ENCODE measurements at places on chromosomes 6 and 20.

DNA sequence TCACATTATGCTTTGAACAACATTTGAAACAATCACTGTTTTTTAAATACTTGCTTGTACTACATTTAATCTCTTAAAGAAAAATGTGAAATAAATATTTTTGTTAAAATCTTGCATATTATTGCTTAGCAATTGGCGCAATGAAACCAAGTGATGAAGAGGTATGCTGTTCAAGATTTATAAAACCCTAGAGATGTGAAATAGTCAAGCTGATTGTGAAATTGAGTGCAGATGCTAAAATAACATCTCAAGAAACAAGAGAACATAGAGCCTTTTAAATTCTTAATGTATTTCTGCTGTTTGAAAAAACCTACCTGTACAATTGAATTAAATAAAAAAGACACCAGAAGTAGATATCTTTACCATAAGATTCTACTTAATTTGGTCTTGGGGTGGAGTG lies 179.2 kb upstream of the MCHR2 start:
- DNase-seq, result no peak

DNA sequence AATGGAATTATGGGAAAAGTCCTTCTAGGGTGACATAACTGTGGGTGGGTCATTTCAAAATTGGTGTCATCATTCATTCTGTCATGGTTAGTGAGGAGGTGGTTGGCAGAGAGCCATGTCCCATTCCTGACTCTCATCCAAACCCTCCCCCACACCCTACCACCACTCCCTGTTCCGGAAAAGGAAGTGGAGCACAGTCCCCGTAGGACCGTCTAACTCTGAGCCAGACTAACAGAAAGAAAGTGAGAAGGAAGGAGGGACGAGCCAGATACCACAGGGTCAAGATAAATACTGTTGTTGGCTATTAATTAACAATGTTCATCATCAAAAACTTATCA lies 4.8 kb downstream of the TRIM10 start:
- DNase-seq, result no peak

DNA sequence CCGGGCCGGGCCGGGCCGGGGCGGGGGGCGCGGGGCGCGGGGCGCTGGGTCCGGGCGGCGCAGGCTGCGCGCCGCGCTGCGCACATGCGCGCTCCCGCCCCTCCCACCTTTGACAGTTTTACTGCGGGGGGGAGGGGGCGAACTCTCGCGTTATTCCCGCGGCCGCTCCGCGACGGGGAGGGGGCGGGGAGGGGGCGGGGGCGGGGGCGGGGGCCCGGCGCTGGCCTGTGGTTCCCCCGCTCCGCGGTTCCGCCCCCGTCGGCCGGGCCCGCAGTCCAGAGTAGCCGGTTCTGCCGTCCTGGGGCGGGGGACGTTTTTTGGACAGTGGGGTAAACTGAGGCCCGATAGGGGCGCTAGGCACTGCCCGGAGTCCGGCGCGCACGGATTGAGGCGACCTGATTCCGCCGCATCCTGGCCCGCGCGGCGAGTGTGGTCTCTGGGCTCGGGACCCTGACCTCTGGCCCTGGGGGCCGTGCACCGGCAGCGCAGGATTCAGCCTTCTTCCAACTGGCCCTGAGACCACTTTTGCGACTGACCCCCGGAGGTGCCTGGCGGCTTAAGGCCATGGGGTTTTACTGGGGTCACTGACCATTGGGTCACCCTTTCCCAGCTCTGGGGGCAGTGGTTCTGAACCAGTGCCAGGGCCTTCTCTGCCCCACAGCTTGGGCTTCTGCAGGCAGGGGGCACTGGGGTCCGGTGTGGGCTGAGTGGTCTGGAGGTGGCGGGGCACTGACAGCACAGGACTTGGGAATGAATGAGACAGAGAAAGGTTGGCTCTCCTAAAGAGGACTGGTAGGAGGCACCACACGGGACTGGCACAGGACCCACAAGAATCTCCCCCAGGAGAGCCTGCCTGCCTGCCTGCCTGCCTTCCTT lies at the start of gene ZNF512B:
TSS of gene ZNF512B (minus strand) at position 93 of the 876 bp plus-strand sequence. CDS start 1,980 bp downstream, outside the sequence.
- peak; percentile 28 for DNase-seq

GRCh38 chr6:85347812-85348211 lies 102.1 kb upstream of the NT5E start:
- DNase-seq, result no peak

GRCh38 chr6:36643977-36644376 lies 34.5 kb upstream of the CDKN1A start:
- no peak for DNase-seq

DNA sequence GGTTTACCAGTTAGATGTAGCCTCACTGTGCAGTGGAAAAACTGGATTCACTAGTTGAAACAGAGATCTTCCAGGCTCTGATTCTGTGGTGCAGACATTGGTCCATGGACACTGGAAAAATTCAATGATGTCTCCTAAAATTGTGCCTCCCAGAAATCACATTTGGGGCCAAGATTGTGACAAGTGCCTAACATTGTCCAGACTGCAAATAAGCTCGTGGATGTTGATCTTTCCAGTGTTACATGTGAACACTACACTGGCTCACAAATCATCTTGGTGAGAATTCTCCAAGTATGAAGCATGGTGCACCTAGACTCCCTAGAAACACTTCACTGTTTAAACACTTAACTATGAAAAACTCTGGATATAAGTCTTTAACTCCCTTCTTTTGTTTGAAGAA lies 140.4 kb downstream of the HAO1 start:
- DNase-seq, result no peak

- no peak for DNase-seq
Observed at GRCh38 chr6:116945809-116946208, 68.8 kb downstream of the RFX6 start.

DNA sequence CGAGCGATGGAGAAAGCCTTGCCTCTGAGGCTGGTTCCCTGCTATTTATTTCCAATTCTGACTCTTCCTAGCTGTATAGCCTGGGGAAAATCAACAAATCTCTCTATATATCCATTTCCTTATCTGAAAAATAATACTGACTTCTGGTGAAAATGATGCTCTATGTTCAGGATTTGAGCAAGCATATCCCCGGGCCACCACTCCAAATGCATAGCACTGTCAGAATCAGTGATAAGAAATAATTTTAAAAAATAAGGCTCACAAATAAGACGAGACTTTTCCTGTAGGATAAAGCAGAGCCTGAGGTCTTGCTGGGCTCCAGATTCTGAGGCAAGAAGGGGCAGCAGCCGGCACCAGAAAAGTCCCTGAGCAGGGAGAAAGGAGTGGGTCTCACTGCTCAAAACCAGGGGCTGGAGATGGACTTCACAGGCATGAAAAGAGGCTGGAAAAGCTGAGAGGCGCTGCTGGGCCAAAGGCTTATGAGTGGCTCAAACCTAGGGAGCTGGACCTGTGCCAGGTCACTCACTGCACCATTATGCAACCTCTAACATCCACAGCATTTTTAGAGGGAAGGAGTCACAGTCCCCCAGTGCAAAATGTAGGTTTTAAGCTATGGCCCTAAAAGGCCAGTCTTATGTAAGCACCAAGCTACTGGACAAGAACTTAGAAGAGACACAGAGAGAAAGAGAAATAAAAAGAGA lies 48.1 kb upstream of the SLC17A4 start:
- DNase-seq, result no peak

- DNase-seq, result no peak
Observed at GRCh38 chr20:58709703-58710039, 17.1 kb downstream of the NPEPL1 start.

DNA sequence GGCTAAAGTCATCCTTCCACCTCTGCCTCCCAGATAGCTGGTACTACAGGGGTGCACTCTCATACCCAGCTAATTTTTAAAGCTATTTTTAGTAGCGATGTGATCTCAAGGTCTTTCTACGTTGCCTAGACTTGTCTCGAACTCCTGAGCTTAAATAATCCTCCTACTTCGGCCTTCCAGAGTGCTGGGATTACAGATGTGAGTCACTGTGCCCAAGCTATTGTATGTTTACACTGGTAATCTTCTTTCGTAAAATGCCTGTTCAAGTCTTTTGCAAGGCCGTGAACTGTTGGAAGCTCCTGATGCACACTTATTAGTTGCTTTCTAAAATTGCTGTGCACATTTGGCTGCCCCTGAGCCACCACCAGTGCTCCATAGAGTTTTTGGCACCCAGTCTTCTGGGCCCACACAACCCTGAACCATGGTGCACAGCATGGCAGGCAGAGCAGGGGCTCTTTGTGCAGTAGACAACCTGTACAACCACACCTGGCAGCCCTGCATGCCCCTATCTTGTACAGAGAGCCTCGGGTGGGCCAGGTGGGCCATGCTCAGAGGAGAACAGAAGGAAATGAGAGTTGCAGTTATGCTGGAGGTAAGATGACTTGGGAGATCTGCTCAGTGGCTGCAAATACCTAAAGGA lies 33.3 kb downstream of the PDRG1 start:
- no peak for DNase-seq

DNA sequence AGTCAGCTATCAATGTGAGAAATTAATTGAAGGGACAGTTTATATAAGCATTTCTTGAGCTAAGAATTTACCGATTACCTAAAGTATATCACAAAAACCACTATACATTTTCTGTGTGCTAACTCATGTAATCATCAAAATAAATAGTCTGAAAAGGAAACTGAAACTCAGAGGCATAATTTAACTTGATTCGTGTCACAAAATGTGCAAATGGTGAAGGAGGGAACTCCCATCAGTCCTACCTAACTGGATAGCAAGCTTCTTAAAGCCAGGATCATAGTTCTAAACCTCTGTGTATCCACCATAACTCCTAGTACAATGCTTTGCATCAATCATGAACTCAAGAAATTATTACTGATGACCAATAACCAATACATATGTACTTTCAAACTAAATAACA lies 91.0 kb downstream of the ASCC3 start:
- no peak for DNase-seq

- peak; percentile 21 for DNase-seq
Observed at GRCh38 chr6:146598772-146599405, at the start of gene ADGB. Gene ADGB (plus strand): TSS chr6:146598972. CDS start chr6:146599041, 69 bp downstream.

DNA sequence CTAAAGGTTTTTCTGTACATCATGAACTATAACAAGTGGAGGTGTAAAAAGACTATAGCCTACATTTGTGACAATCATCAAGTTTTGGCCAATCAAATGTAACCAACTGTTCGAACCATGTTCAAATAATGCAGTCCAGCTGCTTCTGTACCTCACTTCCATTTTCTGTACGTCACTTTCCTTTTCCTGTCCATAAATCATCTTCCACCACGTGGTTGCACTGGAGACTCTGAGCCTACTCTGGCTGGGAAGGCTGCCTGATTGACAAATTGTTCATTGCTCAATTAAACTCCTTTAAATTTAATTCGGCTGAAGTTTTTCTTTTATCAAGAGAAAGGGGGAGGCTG lies 270.4 kb upstream of the JARID2 start:
- DNase-seq, result no peak

GRCh38 chr6:140744659-140745320 lies 1370.3 kb upstream of the CITED2 start:
- no peak for DNase-seq

DNA sequence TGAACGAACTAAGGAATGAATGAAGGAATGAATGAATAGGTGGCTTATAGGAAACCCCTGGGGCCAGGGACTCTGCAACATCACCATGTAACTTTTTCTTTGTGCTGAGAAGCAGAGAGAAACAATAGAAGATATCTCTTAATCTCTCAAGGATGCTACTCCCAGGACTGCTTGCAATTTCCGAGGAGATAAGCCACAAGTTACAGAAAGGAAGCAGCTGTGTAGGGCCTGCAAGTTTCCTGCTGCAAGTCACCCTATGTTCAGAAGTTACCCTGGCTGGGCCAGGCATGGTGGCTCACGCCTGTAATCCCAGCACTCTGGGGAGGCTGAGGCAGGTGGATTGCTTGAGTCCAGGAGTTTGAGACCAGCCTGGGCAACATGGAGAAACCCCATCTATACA lies 7.3 kb upstream of the MAVS start:
- DNase-seq, result no peak

DNA sequence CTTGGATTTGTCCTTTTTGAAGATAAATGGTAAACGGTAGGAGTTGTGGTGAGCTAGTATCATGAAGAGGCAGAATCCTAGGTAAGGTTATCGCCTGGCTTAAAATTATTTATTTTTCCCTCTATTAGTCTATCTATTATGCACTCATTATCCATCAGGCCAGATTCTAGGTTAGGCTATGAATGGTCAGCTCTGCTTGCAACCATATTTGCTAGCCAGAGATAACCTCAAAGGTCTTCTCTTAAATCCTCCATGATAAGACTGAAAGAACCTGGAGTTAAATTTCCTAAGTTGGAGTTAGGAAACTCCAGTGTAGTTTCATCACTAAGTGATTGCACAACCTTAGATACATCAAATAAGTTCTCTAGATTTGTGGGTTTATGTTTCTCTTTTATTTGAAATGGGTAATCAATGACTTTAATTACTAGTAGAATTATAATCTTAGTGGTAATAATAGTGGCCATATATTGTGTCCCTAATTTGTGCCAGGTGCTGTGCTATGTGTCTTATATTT lies 302.1 kb upstream of the RUNX2 start:
- DNase-seq, result no peak

- no peak for DNase-seq
Observed at GRCh38 chr6:142401838-142402237, 100.0 kb downstream of the ADGRG6 start.

DNA sequence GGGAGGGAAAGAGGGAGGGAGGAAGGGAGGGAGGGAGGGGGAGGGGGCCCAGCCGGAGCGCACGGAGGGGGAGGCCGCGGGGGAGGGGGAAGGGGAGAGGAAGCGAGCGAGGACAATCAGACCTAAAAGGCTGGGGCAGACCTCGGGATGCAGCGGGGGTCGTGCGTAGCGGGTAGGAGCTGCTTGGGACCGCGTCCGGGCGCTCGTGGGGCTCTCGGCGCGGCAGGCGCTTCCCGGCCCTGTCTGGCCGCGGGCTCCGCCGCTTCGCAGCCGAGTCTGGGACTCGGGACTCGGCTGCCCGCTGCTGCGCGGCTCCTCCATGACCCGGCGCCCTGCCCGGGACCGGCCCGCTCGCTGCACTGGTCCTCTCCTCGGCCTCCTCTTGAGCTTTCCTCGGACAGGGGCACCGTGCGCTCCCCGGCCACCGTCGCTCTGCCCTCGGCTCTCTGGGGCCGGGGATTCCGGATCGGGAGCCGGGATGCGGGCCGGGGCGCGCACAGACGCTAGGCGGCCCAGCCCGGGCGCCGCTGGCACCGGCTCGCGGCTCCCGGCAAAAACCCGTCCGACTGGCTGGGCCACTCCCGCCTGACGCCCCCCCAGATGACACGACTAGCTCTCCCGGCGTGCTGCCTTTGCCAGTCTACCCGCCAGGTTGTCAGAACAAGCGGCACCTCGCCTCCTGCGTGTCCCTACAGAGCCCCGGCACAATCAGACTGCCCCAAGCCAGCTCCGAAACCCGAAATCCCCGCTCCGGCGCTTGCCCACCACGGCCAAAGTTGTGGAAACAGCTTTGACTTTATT lies 2.2 kb downstream of the TFAP2A start:
- no peak for DNase-seq

- DNase-seq, result no peak
Observed at GRCh38 chr6:155195903-155196302, 67.9 kb upstream of the CLDN20 start.

GRCh38 chr20:61352346-61353260 lies 100.5 kb downstream of the CDH4 start:
- no peak for DNase-seq

- DNase-seq, result no peak
Observed at GRCh38 chr20:23234311-23235078, 116.1 kb upstream of the NXT1 start.

GRCh38 chr20:39736434-39737327 lies 774.5 kb downstream of the DHX35 start:
- DNase-seq, result no peak

GRCh38 chr6:84526631-84527030 lies 237.8 kb downstream of the TBX18 start:
- no peak for DNase-seq
